T follicular helper cell (primary cell): ENCODE measurements at places on chromosomes 3 and 15.

DNA sequence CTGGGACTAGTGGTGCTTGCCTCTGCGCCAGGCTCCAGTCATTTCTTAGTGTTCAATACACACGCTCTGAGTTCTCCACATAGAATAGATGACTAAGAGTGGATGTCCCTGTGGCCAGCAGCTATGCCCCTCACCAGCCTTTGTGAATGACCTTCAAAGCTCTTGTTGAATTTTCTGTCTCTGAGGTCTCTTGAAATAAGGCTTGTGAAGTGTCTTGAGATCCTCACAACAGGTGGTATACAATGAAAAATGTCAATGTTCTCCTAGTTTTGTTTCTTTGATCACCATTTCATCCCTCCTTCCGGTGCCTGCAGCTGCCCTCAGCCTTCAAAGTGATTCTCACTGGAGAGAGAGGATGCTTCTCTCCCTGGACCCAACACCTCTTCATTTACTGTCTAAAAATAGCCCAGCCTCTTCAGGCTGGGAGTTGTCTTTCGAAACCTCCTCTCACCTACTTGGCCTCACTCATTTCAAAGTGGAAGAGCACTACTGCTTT, 5.4 kb downstream of the MAPKBP1 start:
- no peak for DNase-seq

- no peak for DNase-seq
Observed at GRCh38 chr3:166191411-166191810, 354.2 kb upstream of the BCHE start.

DNA sequence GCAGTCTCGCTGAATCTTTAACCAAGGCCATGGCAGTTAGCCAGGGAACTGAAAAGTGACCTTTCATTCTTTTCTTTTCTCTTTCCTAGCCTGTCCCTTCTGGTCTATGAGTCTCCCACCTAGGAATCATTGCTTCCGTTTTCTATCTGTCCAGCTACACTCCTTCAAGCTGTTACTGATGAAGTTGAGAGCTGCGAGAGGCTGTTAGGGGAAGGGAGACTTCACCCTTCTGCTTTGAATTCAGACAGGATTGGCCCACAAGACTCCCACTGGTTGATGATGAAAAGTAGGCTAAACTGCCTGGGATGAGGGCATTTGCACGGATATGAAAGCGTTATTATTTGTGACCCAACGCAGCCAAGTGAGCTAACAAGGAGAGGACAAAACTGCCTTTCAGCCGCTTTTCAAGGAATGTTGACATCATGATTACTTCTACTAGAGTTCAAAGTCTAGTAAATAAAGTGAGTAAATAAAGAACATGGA, 30.2 kb downstream of the EIF4E3 start:
- no peak for DNase-seq

- DNase-seq = no peak
Observed at GRCh38 chr3:161372321-161373260, 1.3 kb upstream of the SPTSSB start.

DNA sequence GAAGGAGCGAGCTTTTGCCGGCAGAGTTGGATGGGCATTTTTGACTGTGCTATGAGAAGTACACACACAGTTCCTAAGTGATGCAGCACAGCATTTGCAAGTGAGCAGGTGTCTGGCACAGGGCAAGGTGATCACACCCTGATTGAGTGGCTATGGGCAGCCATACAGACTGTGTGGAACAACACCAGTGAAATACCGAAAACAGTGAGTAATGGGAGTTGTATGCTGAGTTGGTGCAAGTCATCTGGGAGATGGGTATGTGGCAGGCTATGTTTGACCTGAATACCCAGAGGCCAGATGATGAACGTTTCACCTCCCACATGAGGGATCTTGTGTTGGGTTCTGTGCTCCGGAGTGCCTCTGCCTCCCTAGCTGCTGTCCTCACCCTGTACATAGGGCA, 53.5 kb upstream of the TIPARP start:
- no peak for DNase-seq

- no peak for DNase-seq
Observed at GRCh38 chr15:77556622-77557021, 76.1 kb downstream of the LINGO1 start.

- no peak for DNase-seq
Observed at GRCh38 chr3:132315851-132316250, 1.4 kb upstream of the ACP3 start.

DNA sequence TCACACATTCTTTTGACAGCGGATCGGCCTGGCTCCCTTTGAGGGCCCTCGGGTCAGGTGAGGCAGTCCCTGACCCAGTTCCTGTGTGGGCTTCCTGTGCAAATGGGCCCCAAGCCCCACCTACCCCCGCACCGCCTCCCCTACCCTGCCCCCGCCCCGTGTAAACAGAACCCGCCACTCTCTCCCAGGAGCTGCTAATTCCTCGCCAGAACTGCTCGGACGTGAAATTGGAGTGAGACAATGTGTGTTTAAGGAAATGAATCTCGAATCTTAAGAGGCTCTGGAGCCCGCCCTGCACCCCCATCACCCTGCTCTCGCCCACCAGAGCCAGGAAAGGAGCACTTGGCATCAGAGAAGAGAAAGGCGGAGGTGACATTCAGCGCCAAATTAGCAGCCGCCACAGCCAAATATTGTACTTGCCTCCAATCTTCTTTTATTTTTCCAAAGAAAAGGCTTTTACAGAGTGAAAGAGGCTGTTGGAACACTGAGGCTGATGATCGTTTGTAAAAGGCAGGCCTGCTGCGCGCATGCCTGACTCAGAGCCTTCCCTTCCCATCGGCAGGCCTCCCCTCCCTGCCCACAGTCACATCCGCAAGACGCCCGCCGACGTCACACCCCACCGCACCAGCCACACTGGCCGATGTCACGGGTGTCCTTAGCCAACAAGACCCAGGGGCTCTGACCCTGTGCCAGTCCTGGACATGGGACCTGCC, 53.1 kb downstream of the CACNA2D2 start:
- DNase-seq = peak; percentile 5

DNA sequence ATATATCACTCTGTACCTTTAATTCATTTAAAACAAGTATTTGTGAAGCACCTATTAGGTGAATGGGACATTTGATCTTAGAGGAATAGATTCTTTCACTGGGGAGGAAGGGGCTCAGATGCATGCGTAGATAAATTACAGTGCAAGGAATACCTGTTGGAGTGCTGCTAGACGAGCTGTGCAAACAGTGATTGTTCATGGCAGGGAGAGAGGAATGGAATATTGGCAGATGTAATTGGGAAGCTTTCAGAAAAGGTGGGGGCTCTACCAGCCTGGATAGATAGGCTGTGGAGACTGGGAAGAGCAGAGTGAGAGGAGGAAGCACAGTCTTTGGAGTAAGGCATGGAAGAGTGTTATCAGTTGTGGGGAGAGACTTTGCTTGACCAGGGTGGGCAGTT, 116.8 kb downstream of the AKAP13 start:
- DNase-seq = no peak

- no peak for DNase-seq
Observed at GRCh38 chr3:169665264-169666075, 2.0 kb upstream of the MECOM start.

- peak; percentile 20 for DNase-seq
Observed at GRCh38 chr3:9809615-9810432, at the start of gene TTLL3. Gene TTLL3 (plus strand): TSS chr3:9810262. CDS start chr3:9810662, 400 bp downstream.

- no peak for DNase-seq
Observed at GRCh38 chr3:64332459-64333350, 107.4 kb upstream of the PRICKLE2 start.

GRCh38 chr15:70535071-70535954, 228.0 kb downstream of the UACA start:
- DNase-seq = peak; percentile 56

GRCh38 chr3:187186375-187186774, 10.9 kb upstream of the RTP1 start:
- DNase-seq = no peak

DNA sequence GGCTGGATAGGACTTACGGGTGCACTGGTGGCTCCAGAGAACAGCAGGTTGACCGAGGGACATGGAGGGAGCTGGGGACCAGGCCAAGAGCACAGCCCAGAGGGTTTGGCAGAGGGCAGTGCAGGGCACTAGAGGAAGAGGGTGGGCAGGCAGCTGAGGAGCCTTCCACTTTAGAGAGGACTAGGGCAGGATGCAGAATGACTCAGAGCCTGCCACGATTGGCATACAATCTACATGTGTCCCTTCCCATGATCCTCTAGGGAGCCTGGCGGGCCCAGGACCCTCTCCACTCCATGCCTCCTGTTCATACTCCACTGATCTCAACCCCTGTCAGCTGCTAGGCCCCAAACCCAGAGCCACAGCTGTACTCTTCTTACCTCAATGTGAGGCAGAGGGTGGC, 14.4 kb upstream of the APEH start:
- no peak for DNase-seq

- no peak for DNase-seq
Observed at GRCh38 chr15:90907838-90908507, 4.9 kb downstream of the MAN2A2 start.

DNA sequence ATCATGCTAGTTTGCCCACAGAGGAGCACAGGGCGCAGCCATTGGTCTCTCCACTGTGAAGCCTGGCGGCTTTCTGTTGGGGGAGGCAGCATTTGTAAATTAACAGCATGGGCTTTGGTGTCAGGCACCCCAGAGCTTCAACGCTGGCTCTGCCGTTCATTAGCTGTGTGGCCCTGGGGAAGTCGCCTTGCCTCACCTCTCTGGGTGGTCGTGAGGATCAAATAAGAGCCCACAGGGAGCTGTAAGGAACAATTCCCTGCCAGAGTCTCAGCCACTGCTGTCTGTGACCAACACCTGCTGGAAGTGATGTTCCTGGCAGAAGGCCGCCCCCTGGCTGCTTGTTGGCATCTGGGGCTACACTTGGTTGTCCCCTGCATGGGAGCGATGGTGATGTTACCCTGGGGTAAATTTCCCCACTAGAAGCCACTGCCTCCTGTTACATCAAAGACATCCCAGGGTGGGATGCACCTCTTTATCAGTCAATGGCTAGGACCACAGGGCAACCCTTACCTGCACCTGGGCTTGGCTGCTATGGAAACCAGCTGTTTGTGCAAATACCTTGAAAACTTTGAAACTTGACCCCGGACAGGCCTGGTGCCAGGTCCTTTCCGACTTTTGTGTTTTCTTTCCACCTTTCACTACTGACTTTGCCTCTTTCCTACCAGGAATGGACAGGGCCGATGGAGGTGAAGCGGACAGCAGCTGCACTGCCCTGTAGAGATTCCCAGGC, 36.9 kb downstream of the DNASE1L3 start:
- DNase-seq = peak; percentile 11

DNA sequence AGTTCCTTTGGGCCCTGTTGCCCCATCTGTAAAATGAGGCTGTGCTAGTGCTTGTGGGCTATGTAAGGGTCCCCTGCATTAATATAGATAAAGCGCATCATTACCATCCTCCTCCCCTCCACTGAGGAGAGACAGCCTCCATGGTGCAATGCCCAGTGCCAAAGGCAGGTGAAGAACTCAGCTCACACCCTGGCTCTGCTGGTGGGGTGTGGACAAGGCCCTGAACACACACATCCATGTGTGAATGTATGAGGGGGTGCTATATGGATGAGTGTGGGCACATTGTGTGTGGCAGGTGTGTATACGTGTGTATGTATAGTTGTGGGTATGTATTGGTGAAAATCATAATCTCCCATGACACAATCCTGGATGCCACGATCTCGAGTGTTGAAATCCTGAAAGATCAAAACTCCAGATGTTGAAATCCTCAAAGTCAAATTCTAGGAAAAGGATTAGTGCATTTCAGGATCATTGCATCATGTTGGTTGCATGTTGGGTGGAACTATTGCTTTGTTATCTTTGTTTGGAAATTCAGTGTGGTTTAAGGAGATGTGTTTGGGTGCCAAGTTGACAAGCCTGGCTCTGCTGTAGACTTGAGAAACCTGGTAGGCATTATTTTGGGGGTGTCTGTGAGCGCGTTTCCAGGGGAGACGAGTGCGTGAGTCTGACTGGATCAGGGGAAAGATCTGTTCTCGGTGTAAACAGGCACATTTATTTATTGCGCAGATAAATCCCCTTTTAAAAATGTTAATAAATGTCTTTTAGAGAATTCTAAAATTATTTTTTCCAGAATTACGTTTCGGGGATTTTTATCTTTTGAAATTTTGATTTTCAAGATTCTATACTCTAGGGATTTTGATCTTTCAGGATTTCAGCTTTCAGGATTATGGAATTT, 42.0 kb upstream of the SEC61A1 start:
- DNase-seq = no peak

- no peak for DNase-seq
Observed at GRCh38 chr15:90271459-90272166, 6.1 kb downstream of the NGRN start.

DNA sequence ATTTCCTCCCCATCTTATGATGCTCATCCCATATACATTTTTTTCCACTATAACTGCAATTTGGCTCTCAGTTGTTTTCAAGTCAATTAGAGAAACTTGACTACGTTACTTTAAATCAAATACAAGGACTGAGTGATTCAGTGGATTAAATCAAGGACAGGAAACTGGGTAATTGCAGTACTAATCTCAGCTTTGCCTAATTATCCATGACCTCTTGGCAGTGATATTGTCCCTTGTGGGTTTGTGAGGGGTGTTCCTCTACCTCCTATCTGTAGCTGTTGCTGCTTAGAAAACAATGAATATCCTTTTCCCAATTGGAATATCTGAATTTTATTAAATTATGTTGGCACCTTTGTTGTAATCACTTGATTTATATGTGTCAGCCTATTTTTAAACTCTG, 79.4 kb downstream of the ZPLD1 start:
- DNase-seq = no peak

GRCh38 chr15:95202569-95203349, 971.4 kb downstream of the MCTP2 start:
- no peak for DNase-seq

DNA sequence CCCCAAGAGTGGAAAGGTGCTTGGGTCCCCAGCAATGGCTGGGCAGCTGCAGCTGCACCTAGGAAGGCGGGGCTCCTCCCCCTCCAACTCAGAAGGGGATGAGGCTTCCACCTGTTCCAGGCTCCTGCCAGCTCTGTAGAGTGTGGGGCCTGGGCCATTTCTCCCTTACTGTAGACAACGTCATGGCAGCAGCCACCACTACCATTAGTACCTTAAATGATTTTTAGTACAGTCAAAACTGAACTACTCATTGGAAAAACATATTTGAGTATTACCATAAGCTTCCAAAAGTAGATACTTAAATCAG, 1274.2 kb upstream of the GBE1 start:
- DNase-seq = no peak

DNA sequence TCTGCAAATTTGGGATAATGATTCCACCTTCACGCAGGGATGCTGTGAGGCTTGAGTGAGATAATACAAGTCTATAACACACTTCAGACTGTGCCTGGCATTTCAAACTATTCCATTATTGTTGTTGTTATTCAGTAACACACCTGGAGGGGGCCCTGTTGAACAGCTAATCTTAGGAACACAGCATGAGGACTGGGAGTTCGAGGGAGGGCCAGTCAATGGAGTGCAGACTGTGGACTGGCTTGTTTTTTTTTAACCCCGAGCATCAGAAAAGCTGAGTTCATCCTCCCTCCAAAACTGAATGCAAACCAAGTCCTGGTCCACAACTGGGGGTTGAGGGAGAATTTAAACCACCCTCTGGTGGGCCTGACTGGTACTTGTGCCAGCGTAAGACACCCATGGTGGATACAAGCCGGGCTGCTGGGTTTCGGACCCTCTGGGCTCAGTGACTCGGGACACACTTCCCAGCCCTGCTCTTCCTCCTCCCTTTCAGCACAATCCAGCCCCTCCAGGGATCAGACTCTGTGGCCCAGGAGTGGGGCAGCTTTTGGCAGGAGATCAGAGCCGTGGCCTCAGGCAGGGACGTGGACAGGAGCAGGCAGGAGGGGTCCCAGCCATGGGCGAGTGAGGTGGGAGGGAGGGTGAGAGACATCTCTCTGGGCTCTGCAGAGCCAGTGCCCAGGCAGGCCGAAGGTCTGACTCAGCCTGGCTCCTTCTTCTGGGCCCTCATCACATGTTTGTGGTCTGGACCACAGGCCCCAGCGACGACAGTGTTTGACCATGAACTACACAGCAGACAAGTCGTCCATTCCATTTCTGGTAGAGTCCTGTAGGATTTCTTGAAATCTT, 36.3 kb upstream of the MEX3B start:
- DNase-seq = no peak
